Mucosa of descending colon (tissue), 3 donors: ENCODE measurements at places on chromosomes 6 and 20. TPM values are rescaled to one million over a fixed set of nuclear protein-coding genes. Genes with fewer than 3 reads are reported as not detected.

Gene TMEM217
- 0.96 TPM for total RNA-seq

Gene WFDC9
- total RNA-seq: not detected

DNA sequence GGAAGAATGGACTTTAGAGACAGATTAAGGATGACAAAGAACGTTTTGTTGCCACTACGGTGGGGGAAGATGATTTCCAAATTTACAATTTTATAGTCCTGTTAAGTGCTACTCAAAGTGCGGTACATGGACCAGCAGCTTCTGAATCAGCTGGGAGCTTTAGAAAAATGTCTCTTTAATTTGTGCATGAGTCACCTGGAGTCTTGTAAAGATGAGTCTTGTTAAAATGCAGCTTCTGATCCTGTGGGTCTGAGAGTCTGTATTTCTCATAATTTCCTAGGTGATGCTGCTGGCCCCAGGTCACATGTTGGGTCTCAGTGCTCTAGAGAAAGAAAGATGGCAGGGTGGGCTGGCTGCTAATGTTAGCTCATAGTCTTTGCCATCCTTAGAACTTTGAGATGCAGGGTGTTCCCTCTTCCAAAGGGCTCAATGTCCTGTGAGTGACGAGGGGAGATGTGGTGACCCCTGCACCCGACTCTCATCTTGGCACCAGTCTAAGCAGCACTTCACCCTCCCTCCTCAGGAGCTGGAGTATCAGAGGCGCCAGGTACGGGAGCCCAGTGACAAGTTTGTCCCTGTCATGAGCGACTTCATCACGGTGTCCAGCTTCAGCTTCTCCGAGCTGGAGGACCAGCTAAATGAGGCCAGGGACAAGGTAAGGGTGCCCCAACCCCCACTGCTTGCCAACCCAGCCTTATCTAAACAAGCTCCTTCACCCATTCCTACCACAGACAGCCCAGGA, 34.5 kb downstream of the MOCS1 start:
- DNase-seq: no peak

Gene SLC17A3
- total RNA-seq: not detected

GRCh38 chr6:161374971-161375873, 101.4 kb upstream of the AGPAT4 start:
- DNase-seq: peak; percentile 88

DNA sequence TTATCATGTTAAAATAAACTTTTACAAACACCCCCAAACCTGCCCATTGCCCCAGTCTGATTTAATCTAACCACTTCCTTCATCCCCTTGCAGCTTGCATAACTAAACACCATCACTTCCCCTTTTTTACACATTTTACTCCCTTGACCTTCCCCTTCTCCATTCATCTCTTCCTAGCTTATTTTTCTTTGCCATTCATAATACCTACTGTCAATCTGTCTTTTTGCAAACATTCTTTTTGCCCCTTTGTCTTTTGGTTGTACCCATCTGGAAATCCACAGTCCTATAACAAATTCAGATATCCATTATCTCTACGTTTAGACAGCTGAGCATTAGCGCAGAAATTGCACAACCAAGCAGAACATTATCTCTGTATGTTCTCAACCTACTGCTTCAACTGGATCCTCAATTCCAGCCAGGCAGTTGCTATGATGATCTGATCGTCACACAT, 51.2 kb downstream of the C6orf52 start:
- DNase-seq: no peak

Gene SNRPB2
- total RNA-seq: 42.1 TPM
